ENCODE measurements at places on chromosomes 1 and 21. TPM values are rescaled to one million over a fixed set of nuclear protein-coding genes. Genes with fewer than 3 reads are reported as not detected.

- H3K36me3 ChIP-seq = no peaks in the 10 kb centered on the region
- no peak for DNase-seq
- no peaks in the 10 kb centered on the region for H3K4me1 ChIP-seq
- no peaks in the 10 kb centered on the region for H3K27me3 ChIP-seq
- H3K4me3 ChIP-seq = no peak overlapping the region
These were observed 30.5 kb downstream of the RNF187 start for GRCh38 chr1:228517655-228518054.

- no peak for DNase-seq
- H3K36me3 ChIP-seq = no peaks in the 10 kb centered on the region
- H3K4me3 ChIP-seq = no peak overlapping the region
- no peaks in the 10 kb centered on the region for H3K4me1 ChIP-seq
- H3K27ac ChIP-seq = no peak overlapping the region
- no peaks in the 10 kb centered on the region for H3K27me3 ChIP-seq
These were observed 7.7 kb upstream of the HLCS start for GRCh38 chr21:36973986-36974850.

DNA sequence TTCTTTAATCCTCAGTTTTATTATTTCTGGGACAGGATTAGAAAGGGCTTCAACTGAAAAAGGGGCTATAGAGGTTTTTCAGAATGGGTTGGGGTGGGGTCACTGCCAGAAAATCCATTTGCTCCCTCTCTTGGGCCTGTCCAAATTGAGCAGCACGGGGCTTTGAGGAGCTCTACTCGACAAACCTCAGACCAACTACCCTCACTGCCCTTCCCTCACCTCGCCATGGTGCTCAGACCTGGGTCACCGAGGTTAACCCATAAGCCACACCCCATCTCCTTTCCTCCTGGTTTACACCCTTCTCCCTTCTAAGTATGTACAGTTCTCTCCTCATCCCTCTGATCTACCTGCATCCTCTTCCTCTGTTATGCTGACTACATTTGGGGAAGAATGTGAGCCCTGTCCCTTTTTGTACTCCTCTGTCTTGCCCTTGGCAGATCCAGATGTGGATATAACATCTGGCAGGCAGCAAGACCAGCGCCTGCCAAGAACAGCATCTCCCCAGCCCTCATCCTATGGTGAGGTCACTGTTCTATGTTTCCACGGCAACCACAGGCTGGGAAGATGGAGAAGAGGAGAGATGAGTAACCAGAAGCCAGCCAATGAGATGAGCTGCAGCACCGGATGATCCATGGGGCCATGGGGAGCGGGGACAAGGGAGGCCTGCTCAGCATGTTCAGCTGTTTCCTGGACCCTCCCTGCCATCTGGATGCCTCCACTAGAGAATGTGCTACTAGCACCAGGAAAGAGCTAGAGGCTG lies 3.7 kb upstream of the FABP3 start:
- DNase-seq = no peak
- peak overlapping the region; percentile 23 for H3K27ac ChIP-seq
- no peak overlapping the region for H3K4me3 ChIP-seq
- H3K27me3 ChIP-seq = no peaks in the 10 kb centered on the region
- H3K4me1 ChIP-seq = peaks cover 26% of the 10 kb centered on the region

DNA sequence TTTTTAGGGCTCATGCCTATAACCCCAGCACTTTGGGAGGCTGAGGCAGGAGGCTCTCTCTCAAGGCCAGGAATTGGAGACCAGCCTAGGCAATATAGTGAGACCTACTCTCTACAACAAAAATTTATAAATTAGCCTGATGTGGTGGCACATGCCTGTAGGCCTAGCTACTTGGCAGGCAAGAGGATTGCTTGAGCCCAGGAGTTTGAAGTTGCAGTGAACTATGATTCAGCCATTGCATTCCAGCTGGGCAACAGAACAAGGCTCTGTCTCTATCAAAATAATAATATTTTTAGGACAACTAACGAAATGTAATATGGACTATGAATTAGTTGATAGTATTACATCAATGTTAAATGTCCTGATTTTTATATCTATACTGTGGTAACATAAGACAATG lies 68.8 kb upstream of the ARID1A start:
- DNase-seq = no peak
- H3K27me3 ChIP-seq = no peaks in the 10 kb centered on the region
- no peaks in the 10 kb centered on the region for H3K4me1 ChIP-seq
- H3K4me3 ChIP-seq = no peak overlapping the region
- no peaks in the 10 kb centered on the region for H3K36me3 ChIP-seq

- H3K4me3 ChIP-seq = no peak overlapping the region
- no peaks in the 10 kb centered on the region for H3K36me3 ChIP-seq
- H3K4me1 ChIP-seq = no peaks in the 10 kb centered on the region
These were observed 8.3 kb downstream of the KLHDC9 start for GRCh38 chr1:161106431-161106830.

GRCh38 chr1:27001570-27002360 lies 8.3 kb downstream of the TRNP1 start:
- H3K4me3 ChIP-seq = no peak overlapping the region
- DNase-seq = peak; percentile 66
- H3K36me3 ChIP-seq = no peaks in the 10 kb centered on the region
- no peak overlapping the region for H3K27ac ChIP-seq
- no peaks in the 10 kb centered on the region for H3K27me3 ChIP-seq
- H3K4me1 ChIP-seq = peaks cover 3% of the 10 kb centered on the region

- H3K4me1 ChIP-seq = no peaks in the 10 kb centered on the region
- no peaks in the 10 kb centered on the region for H3K27me3 ChIP-seq
- no peak overlapping the region for H3K4me3 ChIP-seq
These were observed 17.4 kb downstream of the MRPL39 start for GRCh38 chr21:25589887-25590286.

DNA sequence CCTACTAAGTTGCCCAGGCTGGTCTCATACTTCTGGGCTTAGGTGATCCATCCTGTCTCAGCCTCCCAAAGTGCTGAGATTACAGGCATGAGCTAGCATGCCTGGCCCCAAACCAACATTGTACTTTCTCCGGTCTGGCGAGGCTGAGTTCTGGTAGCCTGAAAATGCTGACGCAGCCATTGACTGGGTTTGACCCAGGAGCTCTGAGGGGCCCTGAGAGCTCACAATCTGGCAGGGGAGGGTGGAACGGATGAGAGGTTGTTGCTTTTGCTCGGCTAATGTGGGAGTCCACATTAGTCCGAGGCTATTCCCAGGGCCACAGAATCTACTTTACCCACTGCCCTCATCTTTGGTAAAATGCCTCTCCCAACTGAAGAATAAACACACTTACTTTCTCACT lies 35.1 kb upstream of the PARP1 start:
- no peaks in the 10 kb centered on the region for H3K27me3 ChIP-seq
- no peak for DNase-seq
- no peaks in the 10 kb centered on the region for H3K4me1 ChIP-seq
- H3K4me3 ChIP-seq = no peak overlapping the region

DNA sequence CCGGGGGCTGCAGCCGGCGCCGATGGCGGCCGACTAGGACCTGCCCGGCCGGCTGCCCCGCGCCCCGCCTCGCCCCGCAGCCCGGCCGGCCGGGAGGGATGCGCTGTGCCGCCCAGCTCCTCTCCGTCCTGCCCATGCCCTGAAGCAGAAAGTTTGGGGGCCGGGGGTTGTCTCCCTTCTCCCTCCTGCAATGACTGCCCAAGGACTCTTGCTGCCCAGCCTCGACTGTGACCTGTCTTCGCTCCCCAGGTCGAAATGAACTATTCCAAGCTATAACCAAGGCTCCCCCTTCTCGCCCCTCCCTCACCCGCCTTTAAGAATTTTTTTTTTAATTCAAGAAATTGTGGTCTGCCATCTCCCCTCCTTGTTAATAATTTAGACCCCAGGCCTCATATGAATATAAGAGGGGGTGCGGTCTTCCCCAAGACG lies 361 bp downstream of the TMCC2 start:
- H3K27me3 ChIP-seq = no peaks in the 10 kb centered on the region
- no peak overlapping the region for H3K27ac ChIP-seq
- H3K4me3 ChIP-seq = peak overlapping the region; percentile 52
- no peak for DNase-seq

- no peaks in the 10 kb centered on the region for H3K27me3 ChIP-seq
- H3K36me3 ChIP-seq = no peaks in the 10 kb centered on the region
- H3K27ac ChIP-seq = no peak overlapping the region
- H3K4me3 ChIP-seq = no peak overlapping the region
These were observed 293.8 kb downstream of the SPATA17 start for GRCh38 chr1:217924924-217925323.

GRCh38 chr1:62406576-62406975 lies 30.3 kb upstream of the USP1 start:
- no peaks in the 10 kb centered on the region for H3K27me3 ChIP-seq
- no peak for DNase-seq
- H3K36me3 ChIP-seq = no peaks in the 10 kb centered on the region
- H3K4me1 ChIP-seq = no peaks in the 10 kb centered on the region
- H3K4me3 ChIP-seq = no peak overlapping the region
- no peak overlapping the region for H3K27ac ChIP-seq

DNA sequence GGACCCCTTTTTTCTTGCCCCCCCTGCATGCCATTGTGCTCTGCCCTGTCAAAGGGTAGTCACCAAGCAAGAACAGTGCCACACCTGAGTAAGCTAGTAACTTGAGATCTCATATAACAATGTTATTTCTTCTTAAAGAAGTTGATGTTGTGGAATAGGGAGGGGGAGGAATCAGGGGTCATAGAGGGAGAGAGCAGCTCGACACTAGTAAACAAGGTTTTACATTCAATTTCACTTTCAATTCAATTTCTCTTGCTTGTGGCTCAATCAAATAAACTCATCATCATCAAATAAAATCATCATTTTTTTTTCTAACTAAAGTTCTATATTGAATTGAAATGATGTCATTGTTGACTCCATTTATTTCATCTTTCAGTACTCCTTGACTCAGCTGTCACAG lies 106.4 kb downstream of the CRB1 start:
- DNase-seq = no peak
- no peak overlapping the region for H3K4me3 ChIP-seq
- no peaks in the 10 kb centered on the region for H3K4me1 ChIP-seq
- no peak overlapping the region for H3K27ac ChIP-seq
- no peaks in the 10 kb centered on the region for H3K27me3 ChIP-seq

DNA sequence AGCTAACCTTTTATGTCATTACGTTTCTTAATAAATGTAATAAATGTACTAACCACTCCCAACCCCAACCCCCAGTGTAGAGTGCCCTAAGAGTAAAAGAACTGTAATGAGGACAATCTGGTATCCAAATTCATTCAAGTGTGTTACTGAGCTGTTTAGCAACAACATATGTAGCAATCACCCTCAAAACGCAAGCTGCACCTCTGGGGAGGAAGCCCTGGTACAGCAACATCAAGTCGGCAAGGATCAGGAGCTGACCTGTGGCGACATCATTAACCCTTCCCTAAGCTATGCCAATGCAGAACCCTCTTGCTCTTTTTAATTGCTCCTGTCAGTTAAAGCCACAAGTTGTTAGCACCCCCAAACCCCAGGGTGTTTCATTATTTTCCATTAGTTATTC lies 47.1 kb downstream of the STX6 start:
- H3K4me3 ChIP-seq = no peak overlapping the region
- peaks cover 14% of the 10 kb centered on the region for H3K36me3 ChIP-seq
- H3K27ac ChIP-seq = no peak overlapping the region
- no peaks in the 10 kb centered on the region for H3K27me3 ChIP-seq

The SLFNL1 gene
- 0.32 TPM for polyA plus RNA-seq

The TMPRSS15 gene
- polyA plus RNA-seq = 0.09 TPM

The OR14K1 gene
- polyA plus RNA-seq = not detected

The TRIM63 gene
- polyA plus RNA-seq = 3.3 TPM
